ENCODE measurements at places on chromosomes 6 and 20.

GRCh38 chr6:63998991-63999390 is 363.4 kb downstream of the PHF3 start:
- DNase-seq, result no peak

DNA sequence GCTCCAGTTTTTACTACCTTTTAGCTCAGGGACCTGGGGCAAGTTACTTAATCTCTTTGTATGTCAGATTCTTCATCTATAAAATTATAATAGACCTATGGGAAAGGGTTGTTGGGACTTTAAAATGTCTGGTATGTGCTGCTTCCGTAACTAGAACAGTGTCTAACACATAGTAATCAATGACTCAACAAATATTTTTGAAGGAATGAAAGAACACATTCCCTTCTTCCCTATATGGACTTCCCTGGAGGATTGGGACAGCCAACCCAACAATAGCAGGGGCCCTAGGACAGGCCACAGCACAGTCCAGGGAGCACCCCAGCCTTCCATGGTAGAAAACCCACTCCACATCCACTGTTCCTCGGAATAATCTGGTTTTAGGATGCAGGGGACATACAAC is 50.7 kb upstream of the TPD52L1 start:
- DNase-seq, result no peak

DNA sequence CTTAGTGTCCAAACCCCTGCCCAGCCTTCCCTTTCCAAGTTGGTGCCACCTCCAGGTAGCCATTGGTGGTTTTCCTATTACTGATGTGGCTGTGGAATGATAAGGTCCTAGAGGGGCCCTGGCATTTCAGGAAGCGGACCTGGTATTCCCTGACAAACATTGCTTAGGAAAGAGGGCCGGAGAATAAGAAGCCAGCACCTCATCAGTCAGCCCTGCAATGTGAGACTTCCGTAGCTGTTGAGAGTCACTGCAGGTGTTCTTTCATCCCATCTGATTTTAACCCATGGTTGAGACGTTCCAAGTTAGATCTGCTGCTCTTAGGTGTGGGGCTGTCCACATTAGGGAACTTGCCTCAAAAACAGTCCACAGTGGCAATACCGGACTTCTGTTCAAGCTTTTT is 14.8 kb upstream of the NPEPL1 start:
- DNase-seq, result no peak

DNA sequence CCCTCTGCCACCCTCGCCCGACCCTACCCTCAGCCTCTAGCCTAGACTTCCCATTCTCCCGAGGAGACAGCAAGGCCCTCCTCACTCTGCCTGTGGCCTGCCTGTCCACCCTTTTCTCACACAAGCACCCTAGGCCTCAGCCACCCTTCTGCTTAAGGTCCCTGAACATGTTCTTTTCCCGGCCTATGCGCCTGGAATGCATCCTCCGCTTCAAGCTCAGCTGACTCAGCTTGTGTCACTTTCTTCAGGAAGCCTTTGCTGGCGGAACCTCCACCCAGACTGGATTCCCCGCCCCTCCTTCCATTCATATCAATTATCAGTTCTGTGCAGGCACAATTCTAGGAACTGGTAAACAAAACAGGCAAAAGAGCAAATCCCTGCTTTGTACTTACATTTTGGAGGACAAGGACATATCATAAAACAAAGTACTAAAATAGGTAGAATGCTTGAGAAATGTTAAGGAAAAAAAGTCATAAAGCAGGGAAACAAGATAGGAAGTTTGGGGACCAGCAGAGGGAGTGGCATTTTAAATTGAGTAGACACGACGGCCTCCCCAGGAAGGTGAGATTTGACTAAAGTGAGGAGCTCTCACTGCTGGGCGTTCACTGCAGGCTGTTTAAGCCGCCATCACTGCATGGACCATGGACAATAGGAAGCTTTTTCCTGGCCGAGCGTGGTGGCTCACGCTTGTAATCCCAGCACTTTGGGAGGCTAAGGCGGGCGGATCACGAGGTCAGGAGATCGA is 17.9 kb upstream of the SNHG17 start:
- no peak for DNase-seq

DNA sequence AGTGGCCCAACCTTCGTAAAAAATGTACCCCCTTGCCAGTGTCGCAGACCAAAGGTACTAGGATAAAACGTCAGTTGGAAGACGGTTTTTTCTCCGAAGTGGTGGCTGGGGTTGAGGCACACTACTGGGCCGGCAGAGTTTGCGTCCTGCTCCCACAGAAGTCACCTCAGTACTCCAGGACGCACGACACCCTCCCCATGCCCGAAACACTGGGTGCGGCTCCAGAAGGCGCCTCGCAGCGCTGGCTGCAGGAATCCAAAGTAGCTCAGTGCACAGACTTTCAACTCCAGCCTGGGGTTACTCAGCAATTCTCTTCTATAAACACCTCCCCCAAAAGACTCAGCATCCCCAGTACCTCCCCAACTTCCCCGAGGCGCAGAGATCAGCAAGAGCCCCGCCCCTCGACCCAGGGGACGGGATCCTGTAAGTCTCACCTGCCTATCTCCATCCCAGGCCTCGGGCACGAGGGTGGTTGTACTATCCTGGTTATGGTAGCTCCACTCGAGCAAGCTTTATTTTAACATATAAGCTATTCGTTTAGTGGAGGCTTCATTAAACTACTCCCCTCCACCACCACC is 88.2 kb downstream of the ZFP64 start:
- no peak for DNase-seq

GRCh38 chr6:67802771-67803170 is 832.3 kb upstream of the ADGRB3 start:
- no peak for DNase-seq

Data from T-helper 22 cell (primary cell).